ENCODE measurements at places on chromosomes 13 and 19. TPM values are rescaled to one million over a fixed set of nuclear protein-coding genes. Genes with fewer than 3 reads are reported as not detected.

HCST gene
- total RNA-seq: 0.47 TPM

DNA sequence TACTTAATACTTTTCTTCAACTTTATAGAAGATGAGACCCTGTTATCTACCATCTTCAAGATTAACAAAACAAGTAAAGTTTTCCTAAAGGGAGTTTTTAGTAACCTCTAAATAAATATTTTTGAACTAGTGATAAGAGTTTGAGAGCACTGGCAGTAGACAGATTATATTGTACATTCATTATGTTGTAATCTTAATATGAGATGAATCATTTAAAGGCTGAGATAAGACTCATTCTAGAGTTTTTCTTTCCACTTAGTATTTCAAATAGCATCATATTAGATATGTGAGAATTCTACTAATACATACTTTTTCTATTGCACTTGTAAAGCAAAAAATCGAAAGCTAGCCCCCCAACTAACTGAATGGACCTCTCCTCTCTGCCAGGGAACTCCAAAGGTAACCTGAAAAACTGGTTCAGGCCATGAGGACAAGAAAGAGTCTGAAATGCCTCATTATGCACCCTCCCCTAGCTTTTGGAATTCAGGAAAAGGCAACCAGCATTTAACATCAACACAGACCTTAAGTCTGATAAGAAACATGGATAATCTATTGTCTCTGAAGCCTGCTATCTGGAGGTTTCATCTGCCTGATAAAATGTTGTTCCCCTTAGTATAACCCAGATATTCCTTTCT lies 875.4 kb upstream of the SLC10A2 start:
- no peak for DNase-seq
- no peak overlapping the region for H3K27ac ChIP-seq
- no peaks in the 10 kb centered on the region for H3K27me3 ChIP-seq

GRCh38 chr13:42781352-42781751 lies at the start of gene FAM216B:
Gene FAM216B, plus strand, starts transcription at chr13:42781584. Its CDS starts 2,484 bp downstream, at chr13:42784068.
- no peaks in the 10 kb centered on the region for H3K4me1 ChIP-seq
- no peaks in the 10 kb centered on the region for H3K36me3 ChIP-seq
- no peak for DNase-seq
- no peak within 1 kb of the TSS for H3K27ac ChIP-seq
- H3K27me3 ChIP-seq: no peaks in the 10 kb centered on the region

OR7D2 gene
- 0.40 TPM for total RNA-seq

MISP gene
- 0.20 TPM for total RNA-seq

DNA sequence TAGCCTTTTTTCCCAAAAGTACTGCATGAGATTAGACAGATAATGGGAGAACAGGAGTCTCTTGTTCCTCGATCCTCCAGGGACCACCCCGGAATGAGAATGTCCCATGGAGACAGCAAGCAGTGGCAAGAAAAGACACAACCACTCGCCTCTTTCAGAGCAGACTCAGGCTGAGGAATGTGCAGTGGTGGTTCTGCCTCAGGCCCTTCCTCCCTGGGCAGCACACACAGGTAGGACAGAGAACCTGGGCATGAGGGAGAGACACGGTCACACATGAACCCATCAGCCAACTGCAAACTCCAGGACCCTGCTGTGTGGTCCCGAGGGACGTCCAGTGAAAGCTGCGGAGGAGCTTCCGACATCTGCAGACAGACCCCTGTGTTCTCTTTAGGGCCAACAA lies 31.0 kb downstream of the CRYL1 start:
- H3K4me1 ChIP-seq: no peaks in the 10 kb centered on the region
- no peaks in the 10 kb centered on the region for H3K36me3 ChIP-seq
- no peak overlapping the region for H3K27ac ChIP-seq
- H3K27me3 ChIP-seq: no peaks in the 10 kb centered on the region
- no peak for DNase-seq

DNA sequence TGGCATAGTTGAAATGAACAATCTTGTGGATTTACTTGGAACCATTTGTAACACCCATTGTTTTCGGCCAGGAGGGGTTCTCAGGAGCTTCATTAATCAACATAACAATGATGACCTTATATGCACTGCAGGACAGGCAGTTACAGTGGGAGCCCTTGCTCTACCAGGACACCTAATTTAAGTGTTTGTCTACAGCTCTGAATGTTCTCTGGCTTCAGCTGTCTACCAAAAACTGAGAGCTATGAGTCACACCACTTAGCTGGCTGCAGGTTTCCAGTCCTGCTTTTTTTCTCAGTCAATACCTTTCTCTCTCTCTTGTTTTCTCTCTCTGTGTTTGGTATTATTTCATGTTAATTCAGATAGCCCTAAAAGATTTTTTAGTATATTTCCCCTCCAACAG lies 105.4 kb upstream of the MBNL2 start:
- H3K27ac ChIP-seq: no peak overlapping the region
- H3K27me3 ChIP-seq: 0 out of 2 replicates have a peak, but pooled peaks cover 6% of the 10 kb centered on the region
- no peaks in the 10 kb centered on the region for H3K4me1 ChIP-seq
- no peak for DNase-seq

DNA sequence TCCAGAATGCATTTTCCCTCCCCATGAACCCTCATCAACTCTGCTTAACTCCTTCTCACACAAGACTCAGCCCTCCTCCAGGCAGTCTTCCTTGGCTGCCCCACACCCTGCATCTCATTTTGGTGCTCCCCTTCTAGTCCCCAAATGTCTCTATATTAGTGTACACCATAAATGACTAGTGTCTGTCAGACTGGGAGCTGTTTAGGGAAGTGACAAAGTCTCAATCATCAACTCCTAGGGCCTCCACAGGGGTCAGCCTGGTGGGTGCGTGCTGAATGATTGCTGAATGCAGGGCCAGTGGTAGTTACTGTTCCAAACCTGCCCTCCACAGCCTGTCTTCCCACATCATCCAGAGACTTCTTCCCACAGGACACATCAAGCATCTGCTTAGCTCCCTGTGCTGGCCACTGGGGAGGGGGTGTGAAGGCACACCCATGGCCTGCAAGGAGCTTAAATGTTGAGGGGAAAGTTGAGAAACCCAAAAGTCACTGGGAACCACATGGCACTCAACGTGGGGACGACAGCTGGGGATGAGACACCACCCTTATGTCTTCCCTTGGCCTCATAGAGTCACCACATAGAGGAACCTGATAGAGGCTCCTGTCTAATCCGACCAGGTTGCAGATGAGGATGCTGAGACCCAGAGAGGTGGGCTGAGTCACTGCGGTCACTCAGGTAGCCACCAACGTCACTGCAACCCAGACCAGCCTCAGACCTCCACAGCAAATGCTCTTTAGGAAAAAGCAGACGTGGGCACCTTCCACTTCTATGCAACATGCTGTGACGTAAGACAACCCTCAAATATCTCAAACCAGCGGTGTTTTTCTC lies 79.3 kb upstream of the TM9SF2 start:
- no peak overlapping the region for H3K4me3 ChIP-seq
- no peaks in the 10 kb centered on the region for H3K36me3 ChIP-seq
- peaks cover 3% of the 10 kb centered on the region for H3K4me1 ChIP-seq
- no peak for DNase-seq

DNA sequence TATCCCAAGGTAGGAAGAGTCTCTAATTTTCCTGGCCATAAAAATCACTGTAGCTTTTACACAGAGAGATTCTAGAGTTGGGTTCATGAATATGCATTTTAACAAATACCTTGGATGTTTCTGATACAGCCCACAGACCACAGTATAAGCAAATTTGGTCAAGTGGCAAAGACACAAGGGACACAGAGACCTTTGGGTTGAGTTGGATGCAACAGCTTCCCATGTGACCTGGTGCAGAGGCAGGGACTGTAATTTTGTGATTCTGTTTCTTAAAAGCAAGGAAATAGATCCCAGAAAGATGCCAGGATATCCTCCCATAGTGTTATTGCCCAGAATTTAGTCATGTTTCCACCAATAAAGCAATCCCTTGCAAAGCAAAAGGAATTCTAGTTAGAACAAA lies 27.0 kb downstream of the FPR3 start:
- H3K4me3 ChIP-seq: no peak overlapping the region
- DNase-seq: no peak
- no peaks in the 10 kb centered on the region for H3K4me1 ChIP-seq
- H3K27ac ChIP-seq: no peak overlapping the region
- no peaks in the 10 kb centered on the region for H3K27me3 ChIP-seq

OR4F17 gene
- total RNA-seq: not detected

- H3K36me3 ChIP-seq: no peaks in the 10 kb centered on the region
- peaks cover 4% of the 10 kb centered on the region for H3K4me1 ChIP-seq
- no peak overlapping the region for H3K4me3 ChIP-seq
- no peaks in the 10 kb centered on the region for H3K27me3 ChIP-seq
- H3K27ac ChIP-seq: no peak overlapping the region
- peak; percentile 34 for DNase-seq
Measured at GRCh38 chr19:45306518-45307027, 16.1 kb downstream of the CKM start.

C13orf46 gene
- total RNA-seq: 0.13 TPM

- no peak overlapping the region for H3K4me3 ChIP-seq
- H3K4me1 ChIP-seq: no peaks in the 10 kb centered on the region
- no peak for DNase-seq
- H3K36me3 ChIP-seq: peaks cover 91% of the 10 kb centered on the region
- H3K27me3 ChIP-seq: no peaks in the 10 kb centered on the region
Measured at GRCh38 chr19:40674291-40674690, 16.2 kb downstream of the NUMBL start.

- no peaks in the 10 kb centered on the region for H3K36me3 ChIP-seq
- peaks cover 6% of the 10 kb centered on the region for H3K27me3 ChIP-seq
- H3K4me1 ChIP-seq: no peaks in the 10 kb centered on the region
- H3K4me3 ChIP-seq: no peak overlapping the region
Measured at GRCh38 chr19:31555634-31556215, 206.5 kb upstream of the TSHZ3 start.

ZNF492 gene
- 0.07 TPM for total RNA-seq

- no peaks in the 10 kb centered on the region for H3K27me3 ChIP-seq
- H3K4me1 ChIP-seq: no peaks in the 10 kb centered on the region
- H3K36me3 ChIP-seq: no peaks in the 10 kb centered on the region
- DNase-seq: no peak
- H3K4me3 ChIP-seq: no peak overlapping the region
- no peak overlapping the region for H3K27ac ChIP-seq
Measured at GRCh38 chr19:33493401-33494275, 28.0 kb downstream of the PEPD start.

ANKLE1 gene
- 6.2 TPM for total RNA-seq

DNA sequence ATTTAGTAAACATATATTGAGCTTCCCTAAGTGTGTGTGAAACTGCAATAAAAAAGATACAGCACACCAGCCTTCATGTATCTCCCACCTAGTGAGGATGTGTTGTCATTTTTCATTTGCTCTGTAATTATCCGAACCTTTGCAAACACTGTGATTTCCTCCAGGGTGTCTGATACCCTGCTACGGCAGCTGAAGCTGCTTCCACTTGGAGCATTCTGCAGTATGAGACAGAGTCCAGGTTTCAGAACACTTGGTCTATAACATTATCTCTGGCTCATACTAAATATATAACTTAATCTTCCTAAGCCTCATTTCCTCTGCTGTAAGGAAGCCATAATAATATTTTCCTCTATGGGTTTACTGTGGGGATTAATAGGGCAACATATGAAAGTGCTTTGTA lies 1338.1 kb upstream of the SLC10A2 start:
- DNase-seq: no peak
- H3K36me3 ChIP-seq: no peaks in the 10 kb centered on the region
- no peak overlapping the region for H3K4me3 ChIP-seq
- no peak overlapping the region for H3K27ac ChIP-seq
- H3K4me1 ChIP-seq: no peaks in the 10 kb centered on the region
- no peaks in the 10 kb centered on the region for H3K27me3 ChIP-seq

Data from K562 (cell line).